ENCODE measurements at places on chromosomes 11 and 22. TPM values are rescaled to one million over a fixed set of nuclear protein-coding genes. Genes with fewer than 3 reads are reported as not detected.

- DNase-seq, result peak; percentile 98
Observed at GRCh38 chr22:46758867-46759290, 3.6 kb upstream of the TBC1D22A start.

- DNase-seq, result no peak
Observed at GRCh38 chr11:73872749-73873357, 3.8 kb downstream of the COA4 start.

The NUP160 gene
- polyA plus RNA-seq, result 39.4 TPM

- DNase-seq, result no peak
Observed at GRCh38 chr22:20248461-20248978, 19.6 kb downstream of the RTN4R start.

- no peak for DNase-seq
Observed at GRCh38 chr11:15095736-15096228, 18.9 kb upstream of the INSC start.

Measured in small intestine (tissue), 16 donors.